Mesendoderm (in vitro differentiated cells): ENCODE measurements at places on chromosomes 7 and 10.

DNA sequence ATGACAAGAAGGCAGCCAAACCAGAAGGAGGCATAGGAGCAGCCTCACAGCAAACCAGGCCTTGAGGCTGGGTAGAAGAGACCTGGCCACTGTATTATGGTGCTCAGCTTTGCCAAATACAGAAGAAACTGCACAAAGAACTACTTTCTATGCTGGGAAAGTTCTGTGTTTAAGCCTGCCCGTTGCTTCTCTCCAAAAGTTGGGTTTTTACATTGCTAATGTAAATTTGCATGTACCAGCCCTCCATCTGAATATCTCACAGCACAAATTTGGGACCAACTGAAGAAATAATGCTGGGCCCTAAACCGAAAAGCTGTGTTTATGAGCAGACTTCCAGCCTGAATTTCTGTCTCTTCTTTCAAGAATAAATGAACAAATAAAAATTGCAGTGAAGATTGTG is 145.0 kb downstream of the TFEC start:
- no peaks in the 10 kb centered on the region for H3K4me1 ChIP-seq
- DNase-seq = no peak
- H3K36me3 ChIP-seq = no peaks in the 10 kb centered on the region
- no peak overlapping the region for H3K27ac ChIP-seq
- H3K27me3 ChIP-seq = no peaks in the 10 kb centered on the region
- no peak overlapping the region for H3K4me3 ChIP-seq

DNA sequence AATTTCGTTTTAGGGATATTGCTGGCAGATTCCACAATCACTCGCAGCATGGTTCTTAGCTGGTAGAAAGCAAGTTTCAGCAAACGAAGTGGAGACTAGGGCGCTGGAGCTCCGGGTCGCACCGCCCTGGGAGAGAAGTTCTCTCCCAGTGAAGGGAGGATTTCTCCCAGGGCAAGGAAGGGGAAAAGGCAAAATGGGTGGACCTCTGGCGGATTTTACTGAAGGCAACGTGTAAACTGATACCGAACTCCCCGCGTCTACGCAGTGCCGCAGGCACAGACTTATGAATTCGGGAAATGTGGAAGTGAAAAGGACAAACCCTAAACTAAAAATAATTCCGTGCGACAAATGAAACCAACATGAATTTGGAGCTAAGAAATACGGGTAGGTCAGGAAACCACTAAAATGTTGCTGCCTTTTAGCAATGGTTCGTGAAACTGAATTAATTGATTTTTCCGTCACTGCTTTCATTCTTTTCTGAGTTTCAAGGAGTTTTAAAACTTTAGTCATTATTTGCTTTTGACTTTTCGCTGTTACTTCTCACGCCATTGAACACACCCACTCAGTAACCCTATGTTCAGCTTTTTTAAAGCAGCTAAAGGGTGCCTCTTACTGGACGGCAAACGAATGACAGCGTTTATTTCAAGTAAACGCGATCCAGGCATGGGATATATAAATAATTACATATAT is at the start of gene MYOF:
TSS of gene MYOF (minus strand) at position 190 of the 690 bp plus-strand sequence. CDS start at position 50, 140 bp downstream.
- peaks cover 2% of the 10 kb centered on the region for H3K4me1 ChIP-seq
- H3K27me3 ChIP-seq = no peaks in the 10 kb centered on the region
- no peaks in the 10 kb centered on the region for H3K36me3 ChIP-seq
- H3K4me3 ChIP-seq = peak within 1 kb of the TSS; percentile 70

DNA sequence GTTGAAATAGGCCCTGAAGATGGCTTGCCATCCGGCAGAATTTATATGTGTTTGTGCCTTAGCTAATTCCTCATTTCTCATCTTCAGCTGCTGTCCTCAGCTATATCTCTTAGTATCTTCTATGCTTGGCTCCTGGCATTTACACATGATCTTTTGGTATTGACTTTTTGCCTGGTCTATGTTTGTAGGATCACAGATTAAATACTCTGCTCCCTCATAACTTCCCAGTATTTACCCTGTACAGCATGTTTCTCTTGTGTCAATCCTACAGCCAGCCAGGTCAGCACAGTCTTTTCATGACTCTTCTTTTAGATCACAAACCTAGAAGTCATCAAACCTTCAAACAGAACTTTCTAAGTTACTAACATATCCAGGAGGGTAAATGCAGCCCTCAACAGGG is 743.8 kb downstream of the MAGI2 start:
- peaks cover 13% of the 10 kb centered on the region for H3K4me1 ChIP-seq
- no peak overlapping the region for H3K27ac ChIP-seq
- H3K27me3 ChIP-seq = no peaks in the 10 kb centered on the region
- no peak overlapping the region for H3K4me3 ChIP-seq
- no peak for DNase-seq

DNA sequence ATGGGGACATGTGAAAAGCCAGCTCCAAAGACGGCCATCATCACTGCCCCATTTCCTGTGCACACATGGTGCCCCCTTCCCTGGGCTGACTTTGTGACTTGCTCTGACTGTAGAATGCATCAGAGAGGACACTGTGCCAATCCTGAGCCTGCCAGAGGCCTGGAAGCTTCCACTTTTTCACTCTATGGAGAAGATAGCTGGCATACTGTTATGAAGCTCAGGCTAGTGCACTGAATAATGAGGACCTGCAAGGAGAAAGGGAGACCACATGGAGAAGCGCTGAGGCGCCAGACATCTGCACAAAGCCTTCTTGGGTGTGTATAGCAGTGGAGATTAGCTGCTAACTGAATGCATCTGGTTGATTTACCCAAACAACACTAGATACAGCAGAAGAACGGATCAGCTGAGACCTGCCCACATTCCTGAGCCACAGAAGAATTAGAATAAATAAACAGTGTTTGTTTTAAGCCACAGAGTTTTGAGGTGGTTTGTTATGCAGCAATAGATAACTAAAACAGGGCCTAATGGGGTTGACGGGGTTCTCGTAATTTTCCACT is 58.9 kb upstream of the C10orf90 start:
- no peak overlapping the region for H3K27ac ChIP-seq
- no peak overlapping the region for H3K4me3 ChIP-seq
- H3K36me3 ChIP-seq = no peaks in the 10 kb centered on the region
- peak; percentile 69 for DNase-seq

- H3K4me1 ChIP-seq = peaks cover 3% of the 10 kb centered on the region
- peak; percentile 94 for DNase-seq
- no peak overlapping the region for H3K4me3 ChIP-seq
- peak overlapping the region; percentile 18 for H3K27ac ChIP-seq
- no peaks in the 10 kb centered on the region for H3K36me3 ChIP-seq
These were observed 538.5 kb downstream of the HTR7 start for GRCh38 chr10:90319188-90319914.

- peaks cover 2% of the 10 kb centered on the region for H3K4me1 ChIP-seq
- H3K4me3 ChIP-seq = no peak overlapping the region
- H3K27ac ChIP-seq = no peak overlapping the region
- no peak for DNase-seq
- H3K27me3 ChIP-seq = no peaks in the 10 kb centered on the region
These were observed 3.0 kb downstream of the H2BK1 start for GRCh38 chr7:151207315-151207714.

- H3K36me3 ChIP-seq = no peaks in the 10 kb centered on the region
- H3K27ac ChIP-seq = no peak overlapping the region
- H3K27me3 ChIP-seq = no peaks in the 10 kb centered on the region
- no peaks in the 10 kb centered on the region for H3K4me1 ChIP-seq
These were observed 93.0 kb upstream of the TMEM72 start for GRCh38 chr10:44818041-44818649.

DNA sequence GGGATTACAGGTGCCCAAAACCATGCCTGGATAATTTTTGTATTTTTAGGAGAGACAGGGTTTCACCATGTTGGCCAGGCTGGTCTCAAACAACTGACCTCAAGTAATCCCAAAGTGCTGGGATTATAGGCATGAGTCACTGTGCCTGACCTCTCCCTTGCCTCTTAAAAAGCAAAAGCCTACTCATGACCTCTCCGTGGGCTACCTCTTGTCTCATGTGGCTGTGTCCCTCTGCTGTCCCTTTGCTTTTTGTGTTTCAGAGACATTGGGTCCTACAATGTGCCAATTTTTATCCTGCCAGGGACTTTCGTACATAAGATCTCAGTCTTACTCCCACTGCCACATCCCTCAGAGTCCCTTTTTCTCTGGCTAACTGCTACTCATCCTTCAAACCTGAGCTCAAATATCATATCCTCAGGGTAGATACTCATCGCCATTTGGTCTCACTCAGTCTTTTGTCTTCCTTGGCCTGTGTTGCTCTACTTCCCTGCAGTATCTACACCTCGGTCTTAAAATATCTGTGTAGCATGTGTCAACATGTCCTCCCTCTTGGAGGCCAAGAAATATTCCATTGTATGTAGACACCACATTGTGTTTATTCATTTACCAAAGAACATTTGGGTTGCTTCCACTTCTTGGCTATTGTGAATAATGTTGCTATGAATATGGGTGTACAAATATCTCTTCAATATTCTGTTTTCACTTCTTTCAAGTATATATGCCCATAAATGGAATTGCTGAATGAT is 465.0 kb upstream of the KLF6 start:
- no peaks in the 10 kb centered on the region for H3K27me3 ChIP-seq
- no peak overlapping the region for H3K4me3 ChIP-seq
- no peaks in the 10 kb centered on the region for H3K4me1 ChIP-seq
- DNase-seq = no peak
- H3K27ac ChIP-seq = no peak overlapping the region
- H3K36me3 ChIP-seq = no peaks in the 10 kb centered on the region

DNA sequence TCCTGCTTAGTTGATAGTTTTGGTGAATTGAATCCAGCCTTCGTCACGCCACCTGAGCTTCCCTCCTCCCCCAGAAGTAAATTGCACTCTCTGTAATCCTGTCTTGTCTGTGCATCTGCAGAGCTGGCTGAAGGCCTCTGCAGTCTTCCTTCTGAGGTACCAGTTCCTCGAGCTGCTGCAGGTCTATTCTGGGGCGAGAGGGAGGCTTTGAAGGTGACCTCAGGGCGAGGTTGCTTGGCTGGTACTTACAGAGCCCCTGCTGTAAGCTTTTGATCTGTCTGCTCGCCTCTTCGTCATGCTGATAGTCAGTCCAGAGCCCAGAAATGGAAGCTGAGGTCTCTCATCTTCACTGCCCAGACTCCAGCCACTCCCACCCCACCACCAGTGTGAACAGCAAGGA is 513.6 kb upstream of the FOXK1 start:
- no peak overlapping the region for H3K27ac ChIP-seq
- H3K4me3 ChIP-seq = no peak overlapping the region
- no peaks in the 10 kb centered on the region for H3K27me3 ChIP-seq
- H3K4me1 ChIP-seq = no peaks in the 10 kb centered on the region
- H3K36me3 ChIP-seq = no peaks in the 10 kb centered on the region
- no peak for DNase-seq

DNA sequence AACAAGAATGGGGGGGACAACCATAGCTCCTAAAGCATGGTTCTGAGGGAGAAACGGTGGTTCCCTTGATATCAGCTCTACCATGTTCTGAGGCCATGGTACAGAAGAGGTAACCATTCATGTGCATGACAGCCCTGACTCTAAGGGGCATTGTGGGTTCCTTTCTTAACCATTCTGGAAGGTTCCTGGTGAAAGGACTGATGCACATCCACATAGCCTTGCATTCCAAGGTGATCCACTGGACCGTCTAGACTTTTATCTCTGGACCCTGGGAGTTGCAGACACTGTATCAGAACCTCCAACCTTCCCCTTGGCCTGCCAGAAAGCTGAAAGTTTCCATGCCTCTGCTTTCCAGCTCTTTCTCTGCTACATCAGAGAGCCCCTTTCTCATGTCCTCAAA is 344.3 kb downstream of the KCNMA1 start:
- no peak for DNase-seq
- no peaks in the 10 kb centered on the region for H3K27me3 ChIP-seq
- peaks cover 28% of the 10 kb centered on the region for H3K4me1 ChIP-seq
- no peak overlapping the region for H3K4me3 ChIP-seq

GRCh38 chr10:89217057-89217990 is 10.2 kb upstream of the CH25H start:
- H3K36me3 ChIP-seq = no peaks in the 10 kb centered on the region
- peak; percentile 52 for DNase-seq

DNA sequence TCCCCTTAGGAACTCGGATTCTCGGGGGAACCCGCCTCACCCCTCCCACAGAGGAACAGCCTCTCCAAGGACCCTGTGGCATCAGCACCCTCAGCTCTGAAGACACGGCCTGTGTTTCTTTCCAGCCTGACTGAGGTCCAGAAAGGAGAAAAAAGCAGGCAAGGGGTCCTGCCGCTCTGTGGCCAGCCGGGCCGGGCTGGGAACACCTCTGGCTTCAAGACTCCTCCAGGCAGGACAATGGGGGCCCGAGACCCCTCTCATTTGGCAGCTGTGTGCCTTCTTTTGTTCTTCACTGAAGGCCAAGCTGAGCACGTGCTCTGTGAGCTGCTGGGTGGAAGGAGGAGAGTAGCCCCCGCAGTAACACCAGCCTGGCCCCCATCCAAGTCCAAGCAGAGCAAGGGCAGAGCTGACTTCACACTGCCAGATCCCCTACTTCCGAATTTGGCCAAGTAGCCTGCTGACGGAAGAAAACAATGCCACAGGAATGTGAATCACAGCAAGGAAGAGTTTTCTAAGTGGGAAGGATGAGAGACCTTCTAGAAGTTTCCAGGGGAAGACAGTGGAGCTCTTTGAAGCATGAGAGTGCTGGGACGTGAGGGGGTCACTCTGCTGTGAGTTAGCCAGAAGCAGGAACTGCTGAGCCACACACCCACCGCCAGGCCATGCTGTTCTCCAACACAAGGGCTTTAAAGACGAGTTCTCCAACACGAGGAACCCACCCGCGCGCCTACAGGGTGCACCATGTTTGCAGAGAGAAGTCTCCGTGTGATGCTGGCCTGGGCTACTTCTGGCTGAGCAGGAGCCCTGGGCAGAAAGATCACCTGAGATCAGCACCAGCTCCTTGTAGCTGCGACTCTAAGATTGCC is 3.1 kb downstream of the CNPY1 start:
- DNase-seq = peak; percentile 38
- no peaks in the 10 kb centered on the region for H3K27me3 ChIP-seq
- no peaks in the 10 kb centered on the region for H3K4me1 ChIP-seq
- H3K4me3 ChIP-seq = no peak overlapping the region
